NCI-H1092 (cell line): ENCODE measurements at places on chromosomes 3 and 15.

DNA sequence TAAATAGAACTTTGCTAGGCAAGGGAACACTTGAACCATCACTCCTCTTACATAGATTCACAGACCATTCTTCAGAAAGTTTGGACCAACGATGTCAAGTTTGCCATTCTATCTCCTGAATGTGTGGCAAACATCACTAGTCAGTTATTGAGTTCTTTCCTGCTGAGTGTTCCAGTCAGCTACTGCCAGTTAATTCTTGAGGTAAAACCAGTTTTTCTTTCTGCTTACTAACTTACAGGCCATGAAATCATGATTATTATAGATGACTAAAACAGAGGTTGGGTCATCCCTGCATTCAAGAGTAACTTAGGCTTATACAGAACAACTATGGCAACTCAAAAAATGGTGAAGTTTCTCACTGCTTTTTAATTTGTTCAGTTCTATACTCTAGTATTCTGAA is 88.2 kb downstream of the AP4E1 start:
- DNase-seq, result no peak

DNA sequence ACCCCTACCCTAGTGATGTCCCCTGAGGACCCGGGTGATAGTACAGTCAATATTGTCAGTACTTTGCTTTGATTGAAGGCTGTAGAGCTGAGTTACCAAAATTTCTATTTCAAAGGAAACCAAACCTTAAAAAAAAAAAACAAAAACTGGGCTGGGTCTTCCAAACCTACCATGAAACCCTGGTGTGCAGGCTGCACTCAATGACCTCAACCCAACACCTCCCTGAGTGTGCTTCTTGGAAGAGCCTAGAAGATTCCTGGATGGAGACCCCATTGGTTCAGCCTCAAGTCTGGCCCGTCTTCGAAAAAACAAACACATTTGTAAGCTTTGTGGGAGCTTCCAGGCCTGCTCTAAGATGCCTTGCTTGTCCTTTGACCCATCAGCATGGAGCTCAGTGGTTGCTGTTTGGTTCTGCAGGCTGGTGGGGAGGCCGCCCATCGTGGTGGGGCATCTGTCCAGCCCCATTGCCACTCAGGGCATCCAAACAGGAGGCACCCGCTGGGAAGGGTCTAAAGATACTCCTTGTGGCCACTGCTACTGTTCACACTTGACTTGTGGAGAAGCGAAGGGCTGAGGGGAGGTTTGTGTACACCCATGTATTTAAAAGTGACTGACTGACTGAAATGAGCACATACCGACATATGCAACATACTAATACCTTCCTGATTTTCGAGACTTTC is 32.2 kb downstream of the CRTAP start:
- DNase-seq, result no peak

DNA sequence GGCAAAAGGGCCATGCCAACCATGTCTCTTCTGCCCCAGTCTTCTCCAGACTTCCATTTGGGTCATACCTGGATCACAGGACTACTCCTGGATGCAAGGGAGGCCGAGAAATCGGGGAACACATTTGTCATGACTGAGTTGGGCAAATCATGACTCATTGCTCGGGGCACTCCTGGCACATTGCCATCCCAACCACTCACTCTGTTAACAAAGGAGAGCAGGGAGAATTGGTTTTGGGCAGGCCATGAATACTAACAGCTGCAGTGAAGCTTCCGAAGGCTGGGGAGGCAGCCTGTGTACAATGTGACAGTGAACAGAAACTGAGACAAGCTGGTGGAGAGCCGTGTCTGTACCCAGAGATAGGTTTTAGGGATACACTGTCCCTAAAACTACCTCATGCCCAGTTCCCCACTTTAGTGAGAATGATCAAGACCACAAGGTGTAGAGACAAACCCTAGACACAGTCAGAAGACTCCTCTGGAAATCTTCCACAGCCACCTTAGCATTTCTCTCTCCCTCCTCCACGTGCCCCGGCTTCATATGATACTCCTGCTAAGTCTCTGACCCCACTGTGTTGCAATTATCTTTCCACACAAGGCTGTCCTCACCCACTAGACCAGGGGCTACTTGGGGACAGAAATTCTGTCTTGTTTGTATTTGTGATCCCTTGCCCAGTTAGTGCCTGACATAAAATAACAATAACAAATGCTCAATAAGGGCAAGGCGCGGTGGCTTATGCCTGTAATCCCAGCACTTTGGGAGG is 10.5 kb upstream of the BUB1B start:
- peak; percentile 52 for DNase-seq

- no peak for DNase-seq
Measured at GRCh38 chr3:126979046-126979628, 3.8 kb upstream of the PLXNA1 start.

GRCh38 chr3:65901226-65901625 is 137.5 kb downstream of the MAGI1 start:
- DNase-seq, result no peak

DNA sequence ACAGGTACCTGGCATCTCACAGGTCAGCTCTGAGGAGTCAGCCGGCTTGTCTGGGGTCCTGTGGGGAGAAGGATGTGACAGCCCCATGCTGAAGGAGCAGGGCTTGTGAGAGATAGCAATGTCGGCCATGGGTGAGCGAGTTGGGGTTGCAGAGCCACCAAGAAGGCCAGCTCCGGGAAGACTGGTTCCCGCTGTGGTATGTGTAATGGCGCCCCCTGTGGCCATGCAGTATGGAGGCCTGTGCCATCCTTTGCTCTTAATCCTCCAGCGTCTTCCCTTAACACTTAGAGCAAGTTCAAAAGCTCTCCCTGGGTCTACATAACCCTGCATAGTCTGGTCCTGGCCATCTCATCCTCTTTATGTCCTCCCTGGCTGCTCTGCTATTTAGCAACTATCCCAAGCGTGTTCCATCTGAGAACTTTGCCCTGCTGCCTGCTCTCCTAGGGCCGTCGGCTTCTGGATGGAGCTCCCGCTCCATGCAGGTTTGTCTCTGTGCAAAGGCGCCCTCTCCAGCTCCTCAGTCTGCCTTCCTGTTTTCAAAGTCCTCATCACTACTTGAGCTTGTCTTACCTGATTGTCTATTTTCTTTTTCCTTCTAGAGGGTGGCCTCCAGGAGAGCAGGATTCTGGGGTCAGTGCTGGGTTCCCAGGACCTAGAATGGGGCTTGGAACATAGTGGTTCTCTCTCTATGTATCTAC is 40.8 kb upstream of the IQCF6 start:
- no peak for DNase-seq

DNA sequence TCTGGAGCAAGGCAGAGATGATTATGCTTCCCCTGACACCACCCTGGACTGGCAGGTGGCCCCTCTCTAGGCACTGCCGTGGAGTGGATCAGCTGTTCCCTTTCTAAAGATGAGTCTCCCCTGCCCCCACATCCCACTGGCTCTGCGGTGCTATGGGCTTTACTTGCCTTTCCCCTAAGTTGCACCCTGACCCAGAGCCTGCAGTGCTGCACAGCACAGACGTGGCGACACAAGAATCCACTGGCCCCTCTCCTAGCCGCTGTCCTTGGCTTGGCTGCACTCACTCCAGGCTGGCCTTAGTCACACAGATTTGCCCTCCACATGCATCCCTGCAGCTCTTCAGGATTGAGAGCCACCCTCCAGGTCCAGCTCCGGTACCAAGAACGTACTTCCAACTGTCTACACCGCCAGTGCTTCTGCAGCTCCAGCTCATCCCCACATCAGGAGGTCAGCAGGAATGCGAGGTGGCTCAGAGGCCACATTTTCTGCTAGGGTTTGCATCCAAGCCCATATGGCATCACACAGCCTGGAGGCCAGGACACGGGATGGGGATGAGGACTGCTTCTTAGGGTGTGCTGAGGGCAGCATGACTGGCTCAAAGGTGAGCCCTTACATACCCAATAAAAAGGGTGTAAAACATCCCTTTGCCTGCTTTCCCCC is 82.4 kb upstream of the RASGRF1 start:
- DNase-seq, result no peak

DNA sequence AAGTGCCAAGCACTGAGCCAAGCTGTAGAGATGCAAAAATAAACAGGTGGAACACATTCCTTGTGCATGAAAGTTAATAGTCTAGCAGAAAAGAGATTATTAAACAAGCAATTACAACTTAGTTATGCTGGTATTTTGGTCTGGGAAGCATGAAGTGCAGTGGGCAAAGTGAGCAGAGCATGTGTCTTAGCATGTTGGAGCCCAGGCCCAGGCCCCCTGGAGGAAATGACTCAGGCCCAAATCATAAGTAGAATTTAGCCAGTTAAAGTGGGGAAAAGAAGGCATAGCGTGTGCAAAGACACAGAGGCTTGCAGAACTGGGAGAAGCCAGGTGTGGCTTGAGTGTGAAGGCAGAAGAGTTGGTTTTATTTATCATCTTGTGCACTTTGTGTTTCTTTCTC is 163.8 kb upstream of the ATP11B start:
- no peak for DNase-seq

GRCh38 chr3:38618343-38618742 is 31.1 kb downstream of the SCN5A start:
- DNase-seq, result no peak

GRCh38 chr3:3705090-3705775 is 94.0 kb upstream of the LRRN1 start:
- no peak for DNase-seq
